ENCODE measurements at places on chromosomes 3 and 15.

DNA sequence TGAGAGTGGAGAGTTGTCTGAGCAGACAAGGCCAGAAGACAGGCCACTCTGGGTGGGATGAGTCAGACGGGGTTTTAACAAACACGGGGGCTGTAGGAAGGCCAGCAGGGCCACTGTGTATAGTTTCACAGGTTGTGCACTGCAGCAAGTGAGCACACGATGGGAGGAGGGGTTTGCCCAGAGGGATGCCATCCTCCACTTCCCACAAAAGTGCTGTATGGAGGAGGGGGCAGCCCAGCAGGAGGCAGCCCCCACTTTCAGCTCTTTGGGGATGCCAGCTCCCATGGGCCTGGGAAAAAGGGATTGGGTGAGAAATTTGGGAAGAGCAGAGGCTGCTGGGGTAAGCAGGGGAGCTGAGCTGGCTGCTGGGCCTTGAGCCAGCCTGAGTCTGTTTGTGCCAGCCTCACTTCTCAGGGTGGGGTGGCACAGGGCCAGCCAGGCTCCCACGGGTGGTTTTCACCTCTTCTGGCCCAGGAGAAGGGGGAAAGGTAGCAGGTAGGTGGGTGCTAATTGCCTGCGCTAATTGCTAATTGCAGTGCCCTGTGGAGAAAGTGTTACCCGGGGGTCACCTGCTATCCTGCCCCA lies 6.7 kb downstream of the ZBTB47 start:
- no peak for DNase-seq

DNA sequence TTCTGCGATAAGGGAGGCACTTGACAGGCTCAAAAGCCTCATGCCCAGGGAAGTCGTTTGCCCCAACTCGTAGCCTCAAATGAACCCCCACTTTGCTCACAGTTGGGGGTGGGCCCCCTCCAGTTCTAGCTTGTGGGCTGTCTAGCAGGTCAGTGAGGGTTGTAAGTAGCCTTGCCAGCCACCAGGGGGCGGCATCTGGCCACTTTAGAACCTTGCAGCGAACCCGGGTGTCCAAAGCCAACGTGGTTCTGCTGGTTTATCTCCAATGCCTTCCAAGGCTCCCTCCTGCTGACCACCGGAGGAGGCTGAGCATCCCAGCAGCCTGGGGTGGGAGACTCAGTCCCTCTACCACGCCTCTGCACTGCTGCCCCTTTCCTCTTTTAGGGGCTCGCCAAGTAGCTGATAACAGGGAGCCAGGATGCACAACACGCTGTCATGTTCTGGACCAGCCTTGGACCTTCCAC lies 9.2 kb upstream of the RBSN start:
- DNase-seq, result peak; percentile 47

GRCh38 chr3:111128884-111129283 lies 57.3 kb downstream of the NECTIN3 start:
- DNase-seq, result no peak

DNA sequence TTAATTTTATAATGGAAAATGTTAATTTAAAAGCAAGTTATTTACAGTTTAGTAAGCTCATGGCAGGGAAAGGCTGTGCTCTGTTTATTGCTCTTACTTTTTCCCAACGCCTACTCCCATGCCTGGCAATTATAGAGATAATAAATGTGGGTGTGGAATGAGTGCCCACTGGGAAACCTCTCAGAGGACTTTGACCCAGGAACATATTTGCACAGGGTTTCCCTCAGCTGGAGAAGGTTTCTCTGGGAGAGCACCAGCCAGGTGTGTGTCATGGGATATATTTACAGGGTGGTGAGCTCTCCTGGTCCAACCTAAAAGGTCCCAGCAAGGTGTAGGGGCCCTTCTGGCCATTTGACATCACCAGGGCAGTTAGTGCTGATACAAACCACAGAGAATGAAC lies 27.9 kb downstream of the ZNF710 start:
- DNase-seq, result no peak

GRCh38 chr15:25057574-25057973 lies 102.8 kb downstream of the SNRPN start:
- DNase-seq, result no peak

DNA sequence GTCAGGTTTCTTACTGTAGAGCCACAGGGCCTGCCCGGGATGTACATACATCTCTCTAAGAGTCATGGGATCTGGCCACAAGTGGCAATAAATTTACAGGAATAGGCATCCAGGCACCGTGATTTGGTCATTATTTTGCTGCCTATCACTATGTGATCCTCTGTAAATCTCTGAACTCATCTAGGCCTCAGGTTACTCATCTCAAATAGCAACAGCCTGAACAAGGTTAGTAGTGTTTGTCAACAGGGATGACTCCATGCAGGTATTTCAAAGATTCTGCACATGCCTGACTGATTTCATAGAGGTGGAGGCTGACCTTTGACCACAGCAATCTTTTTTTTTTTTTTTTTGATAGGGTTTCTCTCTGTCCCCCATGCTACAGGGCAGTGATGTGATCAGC lies 88.8 kb upstream of the TBL1XR1 start:
- DNase-seq, result no peak

GRCh38 chr3:153285194-153285641 lies 123.2 kb downstream of the RAP2B start:
- DNase-seq, result no peak

- peak; percentile 69 for DNase-seq
Measured at GRCh38 chr3:9183811-9184460, 65.5 kb downstream of the SRGAP3 start.

GRCh38 chr15:63277893-63278456 lies 570 bp downstream of the APH1B start:
- no peak for DNase-seq

GRCh38 chr3:196600359-196600758 lies 31.9 kb downstream of the FBXO45 start:
- DNase-seq, result no peak

GRCh38 chr3:110736332-110736731 lies 335.3 kb upstream of the NECTIN3 start:
- no peak for DNase-seq

DNA sequence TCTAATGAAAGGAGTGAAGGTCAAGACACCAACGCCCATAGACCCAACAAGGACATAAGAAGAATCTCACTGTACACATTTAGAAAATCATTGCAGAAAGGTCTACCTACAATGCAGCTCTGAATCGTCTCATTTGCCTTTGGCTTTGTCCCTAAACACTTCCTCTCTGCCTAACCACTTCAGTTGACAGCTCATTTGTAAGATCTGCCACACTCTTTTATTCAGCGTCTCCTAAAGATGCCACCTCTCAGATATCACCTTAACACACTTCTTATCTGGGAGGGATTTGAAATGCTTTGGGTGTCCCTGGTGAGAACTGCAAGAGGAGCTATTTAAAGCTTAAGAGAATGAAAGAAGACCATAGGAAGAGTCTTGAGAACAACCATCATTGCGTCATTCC lies 38.7 kb downstream of the RAB27A start:
- DNase-seq, result no peak
